ENCODE measurements at places on chromosomes 7 and 10.
A peak's percentile ranks its signal among the peaks of the same experiment; 100 is the strongest.

DNA sequence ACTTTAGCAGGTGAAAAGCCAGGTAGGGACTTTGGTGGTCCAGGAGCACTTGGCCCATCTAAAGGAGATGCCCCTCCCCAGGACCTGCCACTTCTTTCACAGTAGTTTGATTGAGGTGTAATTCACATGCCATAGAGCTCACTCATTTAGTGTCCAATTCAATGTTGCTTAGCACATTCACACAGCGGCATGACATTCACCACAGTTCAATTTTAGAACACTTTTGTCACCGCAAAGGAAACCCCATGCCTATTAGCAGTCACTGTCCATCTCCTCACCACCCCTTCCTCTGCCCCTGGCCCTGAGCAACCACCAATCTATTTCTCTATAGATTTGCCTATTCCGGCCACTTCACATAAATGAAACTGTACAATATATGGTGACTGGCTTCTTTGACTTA lies 211.6 kb upstream of the ZMIZ1 start:
- no peak for DNase-seq

- no peak for DNase-seq
These were observed 10.2 kb upstream of the ST8SIA6 start for GRCh38 chr10:17464545-17464944.

DNA sequence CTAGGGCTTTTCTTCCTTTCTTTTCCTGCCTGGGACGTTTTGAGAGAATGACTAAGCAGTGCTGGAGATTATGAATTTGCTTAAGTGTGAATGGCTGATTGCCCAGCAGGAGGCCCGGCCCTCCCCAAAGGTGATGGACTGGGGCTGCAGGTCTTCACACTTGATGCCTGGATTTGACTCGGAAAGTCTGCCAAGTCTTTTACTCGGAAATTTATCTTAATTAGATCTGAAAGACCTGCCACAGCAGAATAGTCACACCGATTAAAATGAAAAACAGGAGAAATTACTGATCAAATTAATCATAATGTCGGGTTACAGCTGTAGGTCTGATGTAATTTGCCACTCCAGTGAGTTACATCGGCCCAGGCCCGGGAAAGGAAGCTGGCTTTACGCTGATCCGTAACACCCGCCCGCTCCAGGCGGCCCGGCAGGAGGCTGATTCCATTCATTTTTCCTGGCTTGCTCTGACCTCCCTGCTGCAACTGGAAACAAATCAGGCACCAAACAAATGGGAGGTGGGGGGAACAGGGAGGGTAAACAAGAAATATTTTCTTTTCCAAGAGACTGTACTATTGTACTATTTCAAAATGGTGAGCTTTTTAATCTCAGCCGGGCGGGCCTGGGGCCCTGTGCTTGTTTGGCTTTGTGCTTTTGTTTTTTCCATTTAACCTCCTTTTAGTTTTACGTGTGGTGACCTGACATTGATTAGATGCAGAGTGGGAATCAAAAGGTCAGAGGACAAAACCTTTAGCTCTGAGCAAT lies 212.4 kb upstream of the YAE1 start:
- peak; percentile 68 for DNase-seq

- no peak for DNase-seq
These were observed 40.6 kb upstream of the CNPY1 start for GRCh38 chr7:155586843-155587440.

DNA sequence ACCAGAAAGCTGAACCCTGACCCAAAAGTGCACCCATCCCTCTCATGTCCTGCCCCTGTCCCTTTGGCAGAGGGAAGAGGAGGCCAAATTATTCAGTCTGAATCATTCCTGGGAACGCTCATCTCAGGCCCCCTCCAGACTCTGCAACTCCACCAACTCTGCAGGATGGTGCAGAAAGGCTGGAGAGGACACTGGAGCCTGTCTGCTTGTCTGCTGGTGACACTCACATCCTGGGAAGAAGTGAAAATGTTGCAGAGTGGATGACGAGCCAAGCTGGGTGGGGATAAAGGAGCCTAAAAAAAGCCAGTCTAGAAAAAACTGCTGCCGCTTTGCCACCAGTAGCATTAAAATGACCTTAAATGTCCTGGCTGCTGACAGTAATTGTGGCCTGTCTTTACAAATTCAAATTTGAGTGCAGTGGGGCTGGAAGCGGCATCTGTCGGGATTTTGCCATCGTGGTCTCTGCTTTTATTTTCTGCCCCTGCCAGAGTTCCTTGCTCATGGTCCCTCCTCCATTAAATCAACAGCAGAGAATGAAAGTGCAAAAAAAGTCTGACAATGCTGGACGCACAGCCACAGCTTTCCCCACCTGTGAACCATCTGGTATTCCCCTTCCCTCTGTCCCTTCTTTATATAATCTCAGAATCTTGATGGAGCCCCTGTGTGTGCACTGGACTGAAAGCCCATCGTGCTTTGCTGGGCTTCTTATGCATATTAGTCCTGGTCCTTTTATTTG lies 63.9 kb downstream of the STK17A start:
- DNase-seq: peak; percentile 32

GRCh38 chr10:125160856-125161706 lies 718 bp upstream of the CTBP2 start:
- peak; percentile 93 for DNase-seq

DNA sequence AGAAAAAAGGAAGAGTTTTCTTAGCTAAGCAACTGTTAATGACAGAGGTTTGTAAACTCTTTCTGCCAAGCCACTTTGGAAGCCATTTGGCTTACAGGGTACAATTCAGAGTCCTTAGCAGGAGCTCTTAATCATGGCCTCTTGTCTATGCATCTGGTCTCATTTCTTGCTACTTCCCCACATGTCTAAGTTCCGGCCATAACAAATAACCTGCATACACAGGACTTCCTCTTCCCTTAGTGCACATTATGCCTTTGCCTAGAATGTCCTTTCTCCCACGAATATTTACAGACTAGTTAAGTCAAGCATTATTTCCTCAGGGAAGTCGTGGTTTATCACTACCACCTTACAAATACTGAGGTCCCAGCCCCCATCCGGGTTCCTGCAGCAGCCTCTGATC lies 8.6 kb upstream of the UPF2 start:
- DNase-seq: no peak

GRCh38 chr7:2488681-2489080 lies 12.5 kb upstream of the GRIFIN start:
- DNase-seq: no peak

- peak; percentile 59 for DNase-seq
These were observed at the start of gene FRMD4A for GRCh38 chr10:14330388-14331061. FRMD4A (minus strand) TSS chr10:14330924.

GRCh38 chr10:60643874-60644273 lies 134.4 kb upstream of the CDK1 start:
- DNase-seq: no peak

DNA sequence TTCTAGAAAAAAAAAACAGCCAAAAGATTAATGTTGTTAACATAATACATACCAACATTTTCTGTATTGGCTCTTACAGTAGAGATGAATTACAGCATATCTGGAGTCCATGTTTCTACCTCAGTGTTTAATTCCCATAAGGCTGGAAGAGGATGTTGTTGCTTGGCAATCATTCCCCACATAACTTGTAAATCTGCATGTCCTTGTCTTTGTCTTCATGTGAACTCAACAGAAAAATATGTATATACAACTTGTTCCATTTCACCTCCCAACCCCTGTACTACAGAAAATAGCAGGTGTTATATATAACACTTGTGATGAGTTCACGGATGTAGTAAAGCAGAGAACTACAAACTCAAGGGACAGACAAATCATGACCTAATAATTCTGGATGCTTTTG lies 160.9 kb upstream of the SEMA3C start:
- no peak for DNase-seq

DNA sequence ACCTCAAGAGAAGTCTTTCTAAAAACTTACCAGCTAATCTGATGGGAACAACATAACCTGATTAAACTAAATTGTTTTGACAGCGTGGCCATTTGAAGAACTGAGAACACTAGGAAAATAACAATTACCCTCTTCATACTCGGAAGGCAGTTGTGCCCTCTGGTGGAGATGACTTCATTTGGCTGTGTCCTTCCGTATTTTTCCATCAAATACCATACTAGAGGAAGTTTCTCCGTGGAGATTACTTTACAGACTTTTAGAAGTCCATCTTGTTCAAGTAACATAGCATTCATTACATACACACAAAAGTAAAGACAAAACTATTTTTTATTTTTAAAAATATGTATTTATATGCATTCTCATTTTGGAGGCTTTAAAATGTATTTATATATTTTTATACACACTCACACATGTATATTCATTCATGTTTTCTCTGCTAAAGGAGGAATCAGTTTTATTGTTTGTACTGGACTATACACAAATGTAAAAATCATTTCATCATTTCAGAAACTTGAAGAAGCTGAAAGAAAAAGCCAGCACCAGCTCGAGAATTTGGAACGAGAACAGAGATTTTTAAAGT lies 25.2 kb downstream of the SMNDC1 start:
- peak; percentile 77 for DNase-seq

DNA sequence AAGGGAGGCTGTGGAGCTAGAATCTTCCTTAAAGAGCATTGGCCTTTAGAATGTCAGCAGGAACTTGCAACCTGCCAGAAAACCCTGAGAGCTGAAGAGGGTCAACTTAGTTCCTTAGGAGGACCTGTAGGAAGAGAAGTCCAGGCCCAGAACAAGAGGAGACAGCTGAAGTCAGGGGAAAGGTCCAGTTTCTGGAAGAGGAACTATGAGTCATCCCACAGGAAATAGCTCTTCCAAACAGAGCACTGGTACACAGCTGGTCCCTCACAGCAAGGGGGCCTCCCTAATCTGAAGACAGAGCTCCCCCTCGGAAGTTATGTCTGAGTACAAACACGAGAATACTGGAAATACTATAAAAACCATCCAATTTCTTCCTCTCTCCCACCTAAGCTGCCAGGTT lies 98.9 kb downstream of the HERPUD2 start:
- DNase-seq: peak; percentile 8

GRCh38 chr7:80611779-80612178 lies 26.7 kb upstream of the CD36 start:
- DNase-seq: peak; percentile 36

DNA sequence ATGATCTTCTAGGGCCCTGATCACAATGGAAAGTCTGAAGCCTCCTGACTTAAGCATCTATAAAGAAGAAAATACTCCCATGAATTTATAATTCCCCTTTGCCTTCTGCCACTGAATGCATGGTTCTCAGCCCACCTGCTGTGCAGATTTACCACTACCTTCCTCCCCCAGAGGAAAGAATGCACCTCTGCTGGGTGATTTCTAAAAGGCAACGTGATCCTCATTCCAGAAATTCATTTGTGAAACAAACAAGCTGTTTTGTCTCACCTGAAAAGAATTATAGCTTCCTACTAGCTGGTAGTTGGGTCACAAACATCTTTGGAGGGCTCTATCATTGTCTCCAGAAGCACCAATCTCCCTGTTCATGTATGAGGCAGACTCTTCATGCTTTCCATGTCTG lies 320.2 kb downstream of the CDC14C start:
- DNase-seq: no peak

DNA sequence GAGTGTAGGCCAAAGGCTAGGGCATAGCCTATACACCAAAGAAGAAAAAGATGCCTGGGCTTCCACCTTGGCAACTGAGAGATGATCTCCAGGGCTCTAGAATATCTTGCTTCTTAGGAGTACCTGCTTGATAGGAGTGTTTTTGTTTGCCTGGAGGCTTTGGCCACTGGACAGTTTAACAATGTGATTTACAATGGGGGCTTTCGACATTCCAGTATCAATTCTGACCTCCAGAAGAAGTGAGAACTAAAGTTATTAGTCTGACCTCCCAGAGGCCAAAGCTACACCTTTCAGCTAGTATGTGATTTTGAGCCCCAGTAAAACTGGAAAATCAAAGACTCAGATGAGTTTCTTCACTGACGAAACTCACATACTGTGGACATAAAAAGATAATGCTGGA lies 96.1 kb downstream of the JMJD1C start:
- no peak for DNase-seq

DNA sequence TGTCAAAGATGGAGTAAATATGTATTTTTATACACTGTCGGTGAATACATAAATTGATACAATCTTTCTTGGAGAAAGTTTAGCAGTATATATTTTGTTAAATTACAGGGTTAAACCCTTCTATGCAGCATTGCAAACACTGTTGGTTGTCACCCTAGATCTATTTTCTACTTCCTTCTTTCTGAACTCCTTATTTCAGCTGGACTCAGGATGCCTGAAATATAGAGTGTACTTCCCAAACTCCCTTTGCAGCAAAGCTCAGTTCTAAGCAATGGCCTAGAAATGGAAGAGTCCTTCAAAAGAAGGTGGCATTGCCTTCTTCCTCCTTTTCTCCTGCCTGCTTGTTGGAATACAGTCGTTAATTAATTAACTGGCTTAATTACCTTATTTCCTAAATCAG lies 20.6 kb downstream of the CUBN start:
- no peak for DNase-seq

GRCh38 chr7:43501870-43502269 lies 81.0 kb upstream of the STK17A start:
- peak; percentile 47 for DNase-seq

GRCh38 chr10:114623661-114624294 lies 34.3 kb downstream of the ABLIM1 start:
- DNase-seq: no peak

- DNase-seq: no peak
These were observed 23.9 kb upstream of the REEP3 start for GRCh38 chr10:63497321-63497720.

DNA sequence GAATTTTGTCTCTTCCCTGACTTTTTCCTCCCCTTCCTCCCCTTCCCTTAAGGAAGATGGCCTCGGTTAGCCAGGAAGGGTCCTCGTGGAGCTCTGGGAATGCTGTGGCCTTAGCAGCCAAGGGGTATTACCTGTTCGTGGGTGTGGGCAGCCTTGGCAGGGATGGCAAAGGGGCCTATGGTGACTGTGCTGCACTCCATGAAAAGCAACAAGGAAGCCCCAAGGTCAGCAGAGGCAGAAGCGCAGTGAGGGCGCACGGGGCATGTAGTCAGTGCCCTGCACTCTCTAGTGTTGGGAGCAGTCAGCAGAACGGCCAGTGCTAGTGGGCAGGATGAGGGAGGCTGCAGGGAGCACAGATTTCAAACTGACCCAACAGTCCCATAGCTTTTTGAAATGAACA lies 191.8 kb downstream of the ADARB2 start:
- no peak for DNase-seq

- no peak for DNase-seq
These were observed 38.2 kb downstream of the PRSS2 start for GRCh38 chr7:142808802-142809583.

GRCh38 chr7:155282671-155283070 lies 15.0 kb upstream of the INSIG1 start:
- DNase-seq: no peak

DNA sequence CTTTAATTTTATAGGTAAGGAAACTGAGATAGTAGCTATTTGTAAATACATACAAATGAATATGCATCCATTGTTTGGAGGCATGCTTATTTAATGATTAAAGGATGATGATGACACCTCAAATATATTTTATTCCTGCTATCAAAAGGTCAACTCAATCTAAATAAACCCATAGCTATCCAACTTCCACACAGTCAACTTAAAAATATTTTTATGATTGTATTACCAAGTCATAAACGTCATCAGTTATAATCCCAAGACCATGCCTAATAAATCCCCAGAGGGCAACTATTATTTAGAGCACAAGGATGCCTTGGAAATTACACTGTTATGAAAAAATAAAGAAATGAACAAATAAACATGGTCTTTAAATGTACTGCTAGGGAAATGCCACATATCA lies 102.1 kb downstream of the MPP7 start:
- DNase-seq: no peak

- no peak for DNase-seq
These were observed 219.0 kb downstream of the DIP2C start for GRCh38 chr10:470339-471003.

GRCh38 chr7:158031867-158032308 lies 555.7 kb downstream of the PTPRN2 start:
- DNase-seq: no peak

GRCh38 chr7:83599131-83599530 lies 49.8 kb downstream of the SEMA3E start:
- DNase-seq: no peak

Measured in umbilical cord (tissue), 2 donors.